ENCODE measurements at places on chromosomes 6 and 20.

- peak; percentile 61 for DNase-seq
- peak overlapping the region; percentile 34 for H3K4me3 ChIP-seq
- peaks cover 21% of the 10 kb centered on the region for H3K4me1 ChIP-seq
- no peaks in the 10 kb centered on the region for H3K36me3 ChIP-seq
These were observed 12.4 kb upstream of the PEDS1 start for GRCh38 chr20:50165684-50166554.

GRCh38 chr20:53961527-53961926 is 108.9 kb downstream of the BCAS1 start:
- no peak overlapping the region for H3K27ac ChIP-seq
- peaks cover 18% of the 10 kb centered on the region for H3K4me1 ChIP-seq
- H3K36me3 ChIP-seq = no peaks in the 10 kb centered on the region
- no peak overlapping the region for H3K4me3 ChIP-seq
- H3K27me3 ChIP-seq = no peaks in the 10 kb centered on the region

DNA sequence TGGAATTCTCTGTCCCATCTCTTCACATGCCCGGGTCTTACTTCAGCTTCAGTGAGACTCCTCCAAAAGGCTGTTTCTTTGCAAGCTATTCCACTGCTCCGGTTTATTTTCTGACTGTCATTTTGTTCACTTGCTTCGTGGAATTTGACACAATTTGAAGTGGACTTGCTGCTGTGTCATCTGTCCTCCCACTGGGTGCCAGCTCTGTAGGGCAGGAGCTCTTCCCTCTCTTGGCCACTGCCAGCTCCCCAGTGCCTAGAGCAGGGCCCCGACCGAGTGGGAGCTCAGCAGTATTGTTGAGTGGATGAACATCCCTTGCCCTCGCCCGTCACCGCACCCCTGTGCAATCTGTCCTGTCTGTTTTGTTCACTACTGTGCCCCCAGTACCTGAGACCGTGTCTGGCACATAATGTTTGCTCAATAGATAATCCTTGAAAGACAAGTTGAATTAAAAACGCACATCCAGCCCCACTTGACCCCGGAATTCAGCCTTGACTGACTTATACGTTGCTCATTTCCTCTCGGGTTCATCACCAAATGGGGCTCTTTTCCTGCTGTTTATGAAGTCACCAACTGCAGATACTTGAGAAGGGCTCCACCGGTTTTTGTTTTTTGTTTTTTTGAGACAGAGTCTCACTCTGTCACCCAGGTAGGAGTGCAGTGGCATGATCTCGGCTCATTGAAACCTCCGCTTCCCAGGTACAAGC is 170.3 kb upstream of the KCNG1 start:
- no peaks in the 10 kb centered on the region for H3K4me1 ChIP-seq
- H3K4me3 ChIP-seq = no peak overlapping the region
- no peak for DNase-seq
- no peak overlapping the region for H3K27ac ChIP-seq
- H3K36me3 ChIP-seq = no peaks in the 10 kb centered on the region
- H3K27me3 ChIP-seq = peaks cover 5% of the 10 kb centered on the region

GRCh38 chr20:32695089-32695488 is 21.3 kb upstream of the C20orf203 start:
- no peak overlapping the region for H3K27ac ChIP-seq
- no peaks in the 10 kb centered on the region for H3K4me1 ChIP-seq
- H3K4me3 ChIP-seq = no peak overlapping the region
- H3K36me3 ChIP-seq = no peaks in the 10 kb centered on the region

DNA sequence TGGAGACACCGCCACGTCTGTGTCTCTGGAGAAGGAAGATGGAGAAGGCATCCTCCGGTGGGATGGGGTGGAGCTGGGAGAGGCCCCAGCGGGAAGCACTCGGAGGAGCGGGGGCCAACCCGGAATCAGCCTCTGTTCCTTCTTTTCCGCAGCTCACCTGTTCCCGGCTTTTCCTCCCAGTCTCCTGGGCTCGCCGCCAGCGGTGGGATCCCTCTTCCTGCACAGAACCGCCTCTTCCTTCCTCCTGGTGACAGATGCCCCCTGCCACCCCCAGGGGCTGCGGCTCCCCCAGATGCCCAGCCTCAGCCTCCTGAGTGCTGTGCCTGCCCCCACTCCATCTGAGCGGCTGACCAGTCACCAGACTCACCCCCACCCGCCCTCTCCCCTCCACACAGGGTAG is 23.3 kb downstream of the RAMACL start:
- no peak for DNase-seq
- H3K27me3 ChIP-seq = peaks cover 2% of the 10 kb centered on the region
- H3K36me3 ChIP-seq = peaks cover 48% of the 10 kb centered on the region

DNA sequence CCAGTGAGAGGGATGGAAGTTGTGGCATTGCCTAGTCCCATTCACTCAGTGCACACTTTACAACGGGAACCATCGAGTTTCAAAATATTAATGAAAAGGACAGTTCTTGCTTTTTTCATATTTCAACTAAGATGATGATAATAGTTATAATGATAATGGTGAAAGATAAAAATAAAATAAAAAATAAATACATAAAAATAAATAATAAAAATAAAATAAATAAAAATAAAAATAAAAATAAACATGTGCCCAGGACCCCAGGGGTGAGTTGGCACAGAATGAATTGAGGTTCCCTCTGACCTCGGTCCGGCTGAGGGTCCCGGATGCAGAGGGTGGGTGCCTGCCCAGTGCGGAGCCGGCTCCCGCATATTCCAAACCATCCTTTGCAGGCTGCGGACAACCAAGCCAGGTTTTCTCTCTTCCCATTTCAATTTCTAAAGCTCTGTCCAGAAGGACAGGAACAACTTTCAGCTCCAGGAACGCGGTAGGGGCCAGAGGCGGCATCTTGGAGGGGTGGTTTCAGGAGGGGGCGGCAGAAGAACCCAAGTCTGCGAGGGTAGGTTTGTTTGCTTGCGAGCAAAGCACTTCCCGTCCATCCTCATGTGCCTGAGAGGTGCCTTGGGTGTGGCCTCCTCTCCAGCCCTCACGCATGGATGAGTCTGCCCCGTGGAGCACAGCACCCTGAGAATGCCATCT is 236.8 kb downstream of the DLL1 start:
- no peak overlapping the region for H3K27ac ChIP-seq
- H3K4me3 ChIP-seq = no peak overlapping the region
- no peak for DNase-seq
- H3K36me3 ChIP-seq = peaks cover 4% of the 10 kb centered on the region

- no peak overlapping the region for H3K27ac ChIP-seq
- DNase-seq = no peak
- H3K4me1 ChIP-seq = peaks cover 7% of the 10 kb centered on the region
- H3K27me3 ChIP-seq = peaks cover 2% of the 10 kb centered on the region
- H3K4me3 ChIP-seq = peak overlapping the region; percentile 90
These were observed 802 bp downstream of the PEX7 start for GRCh38 chr6:136823128-136823660.

GRCh38 chr6:33619166-33619840 is 1.8 kb upstream of the ITPR3 start:
- peaks cover 18% of the 10 kb centered on the region for H3K27me3 ChIP-seq
- peaks cover 13% of the 10 kb centered on the region for H3K36me3 ChIP-seq
- no peak for DNase-seq

DNA sequence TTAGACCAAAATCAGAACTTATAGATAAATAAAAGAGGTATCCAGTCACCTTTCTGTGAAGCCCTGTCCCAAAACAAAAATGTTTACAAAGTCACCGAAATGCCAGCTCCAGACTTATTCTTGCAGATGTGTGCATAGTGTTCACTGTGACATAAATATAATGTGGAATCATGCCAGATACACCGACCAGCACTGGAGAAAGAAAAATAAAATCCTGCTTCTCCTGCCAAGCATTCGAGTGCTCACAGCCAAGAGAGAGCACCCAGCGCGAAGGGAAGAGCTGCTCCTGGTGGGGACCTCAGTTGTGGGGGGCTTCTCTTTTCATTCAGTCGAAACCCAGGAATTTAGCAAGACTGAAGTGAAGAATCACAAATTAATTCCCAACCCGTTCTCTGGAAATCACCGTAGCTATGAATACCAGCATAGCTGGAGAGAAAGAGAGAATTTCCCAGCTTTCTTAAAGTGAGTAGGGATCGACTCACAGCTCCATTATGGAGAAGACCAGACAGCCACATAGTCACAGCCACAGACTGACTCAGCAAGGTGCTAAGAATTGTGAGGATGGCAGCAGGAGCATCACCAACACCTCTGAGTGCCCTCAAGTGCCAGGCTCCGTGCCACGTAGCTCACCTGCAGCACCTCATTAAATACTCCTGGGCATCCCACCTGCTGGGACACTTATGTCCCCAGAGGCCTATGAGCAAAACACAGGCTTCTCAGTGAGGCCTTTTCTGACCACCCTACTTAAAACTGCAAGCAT is 33.2 kb downstream of the BFSP1 start:
- H3K27ac ChIP-seq = no peak overlapping the region
- peaks cover 1% of the 10 kb centered on the region for H3K27me3 ChIP-seq
- H3K4me3 ChIP-seq = no peak overlapping the region
- no peaks in the 10 kb centered on the region for H3K4me1 ChIP-seq
- H3K36me3 ChIP-seq = no peaks in the 10 kb centered on the region

DNA sequence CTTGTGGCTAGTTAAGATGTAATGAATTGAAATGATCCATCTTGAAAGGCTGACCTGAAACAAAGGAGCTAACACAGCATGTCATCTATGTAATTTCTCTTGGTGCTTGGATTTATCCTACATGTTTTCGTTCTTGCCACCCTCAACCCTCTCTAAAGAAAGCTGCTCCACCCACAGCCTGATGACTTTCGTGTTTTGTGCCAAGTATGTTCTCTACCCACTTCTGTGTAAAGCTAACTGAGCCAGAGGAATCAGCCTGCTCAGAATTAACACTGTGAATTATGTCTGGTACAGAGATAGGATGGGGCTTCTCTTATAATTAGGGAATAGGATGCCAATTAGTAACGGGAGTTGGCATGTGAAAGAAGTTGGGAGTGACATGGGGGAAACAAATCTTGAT is 67.9 kb upstream of the MLIP start:
- H3K4me1 ChIP-seq = no peaks in the 10 kb centered on the region
- H3K4me3 ChIP-seq = no peak overlapping the region
- H3K27ac ChIP-seq = no peak overlapping the region
- H3K27me3 ChIP-seq = no peaks in the 10 kb centered on the region
- DNase-seq = no peak
- no peaks in the 10 kb centered on the region for H3K36me3 ChIP-seq

GRCh38 chr6:103504501-103505154 is 1355.1 kb downstream of the HACE1 start:
- no peak for DNase-seq
- H3K4me3 ChIP-seq = no peak overlapping the region
- H3K27me3 ChIP-seq = no peaks in the 10 kb centered on the region
- H3K27ac ChIP-seq = no peak overlapping the region
- H3K36me3 ChIP-seq = no peaks in the 10 kb centered on the region

DNA sequence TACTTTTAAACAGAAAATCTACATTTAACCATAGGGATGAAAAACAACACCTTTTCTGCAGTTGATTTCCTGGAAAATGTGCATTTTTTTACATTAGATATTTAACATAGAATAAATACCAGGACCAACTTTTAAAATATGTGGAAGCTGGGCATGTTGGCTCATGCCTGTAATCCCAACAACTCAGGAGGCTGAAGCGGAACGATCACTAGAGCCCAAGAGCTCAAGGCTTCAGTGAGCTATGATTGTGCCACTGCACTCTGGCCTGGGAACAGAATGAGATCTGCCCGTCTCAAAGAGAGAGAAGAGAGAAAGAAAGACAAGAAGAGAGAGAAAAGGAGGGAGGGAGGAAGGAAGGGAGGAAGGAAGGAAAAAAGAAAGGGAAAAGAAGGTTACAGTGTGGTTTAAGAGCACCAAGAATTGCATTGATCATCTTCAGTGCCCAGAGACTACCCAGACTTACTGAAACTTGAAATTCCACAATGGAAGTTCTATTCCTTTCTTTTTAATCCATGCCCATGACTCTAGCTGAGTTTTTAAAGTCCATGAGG is 189.4 kb upstream of the ARID1B start:
- H3K27me3 ChIP-seq = no peaks in the 10 kb centered on the region
- H3K36me3 ChIP-seq = no peaks in the 10 kb centered on the region
- no peaks in the 10 kb centered on the region for H3K4me1 ChIP-seq
- no peak overlapping the region for H3K27ac ChIP-seq
- H3K4me3 ChIP-seq = no peak overlapping the region
- DNase-seq = no peak

GRCh38 chr6:36320475-36320874 is 16.2 kb downstream of the BNIP5 start:
- H3K27me3 ChIP-seq = peaks cover 9% of the 10 kb centered on the region
- no peaks in the 10 kb centered on the region for H3K4me1 ChIP-seq
- no peak for DNase-seq
- peaks cover 3% of the 10 kb centered on the region for H3K36me3 ChIP-seq

DNA sequence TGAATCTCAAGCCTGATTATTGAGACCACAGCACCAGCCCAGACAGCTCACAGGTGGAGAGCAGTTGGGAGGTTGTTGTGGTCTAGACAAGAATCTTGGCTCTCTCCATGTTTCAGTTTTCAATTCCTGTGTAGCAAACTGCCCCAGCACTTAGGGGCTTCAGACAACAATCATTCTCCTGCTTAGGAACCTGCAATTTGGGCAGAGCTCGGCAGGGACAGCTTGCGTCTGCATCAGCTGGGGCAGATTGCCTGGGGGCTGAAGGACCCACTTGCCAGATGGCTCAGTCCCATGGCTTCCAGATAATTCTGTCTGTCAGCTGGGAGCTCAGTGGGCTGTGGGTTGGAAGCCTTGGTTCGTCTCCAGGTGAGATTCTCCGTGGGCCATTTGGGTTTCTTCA is 6.9 kb downstream of the TGM6 start:
- peaks cover 5% of the 10 kb centered on the region for H3K27me3 ChIP-seq
- H3K27ac ChIP-seq = no peak overlapping the region
- no peaks in the 10 kb centered on the region for H3K4me1 ChIP-seq
- no peaks in the 10 kb centered on the region for H3K36me3 ChIP-seq
